ENCODE measurements at places on chromosomes 12 and 14.

- DNase-seq, result no peak
Observed at GRCh38 chr12:30754383-30754749, 385 bp downstream of the CAPRIN2 start.

GRCh38 chr14:68939893-68940613, 39.0 kb downstream of the ACTN1 start:
- DNase-seq, result peak; percentile 44

DNA sequence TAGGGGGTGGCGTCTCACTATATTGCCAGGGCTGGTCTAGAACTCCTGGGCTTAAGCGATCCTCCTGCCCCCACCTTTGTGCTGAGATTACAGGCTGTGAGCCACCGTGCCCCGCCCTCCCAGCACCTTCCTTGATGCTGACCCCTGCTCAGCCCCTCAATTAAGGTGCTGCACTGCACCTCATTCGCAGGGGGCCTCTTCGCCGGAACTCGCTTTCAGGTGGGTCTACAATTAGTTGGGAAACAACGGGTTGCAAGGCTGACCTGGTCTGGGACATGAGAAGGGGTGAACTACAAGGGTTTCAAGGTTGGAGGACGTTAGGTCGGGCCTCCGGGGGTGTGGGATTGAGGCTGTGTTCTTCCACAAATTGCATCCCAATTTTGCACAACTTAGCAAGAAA, 1.2 kb upstream of the NOP2 start:
- no peak for DNase-seq

- no peak for DNase-seq
Observed at GRCh38 chr14:49196327-49196726, 389.9 kb downstream of the RPS29 start.

DNA sequence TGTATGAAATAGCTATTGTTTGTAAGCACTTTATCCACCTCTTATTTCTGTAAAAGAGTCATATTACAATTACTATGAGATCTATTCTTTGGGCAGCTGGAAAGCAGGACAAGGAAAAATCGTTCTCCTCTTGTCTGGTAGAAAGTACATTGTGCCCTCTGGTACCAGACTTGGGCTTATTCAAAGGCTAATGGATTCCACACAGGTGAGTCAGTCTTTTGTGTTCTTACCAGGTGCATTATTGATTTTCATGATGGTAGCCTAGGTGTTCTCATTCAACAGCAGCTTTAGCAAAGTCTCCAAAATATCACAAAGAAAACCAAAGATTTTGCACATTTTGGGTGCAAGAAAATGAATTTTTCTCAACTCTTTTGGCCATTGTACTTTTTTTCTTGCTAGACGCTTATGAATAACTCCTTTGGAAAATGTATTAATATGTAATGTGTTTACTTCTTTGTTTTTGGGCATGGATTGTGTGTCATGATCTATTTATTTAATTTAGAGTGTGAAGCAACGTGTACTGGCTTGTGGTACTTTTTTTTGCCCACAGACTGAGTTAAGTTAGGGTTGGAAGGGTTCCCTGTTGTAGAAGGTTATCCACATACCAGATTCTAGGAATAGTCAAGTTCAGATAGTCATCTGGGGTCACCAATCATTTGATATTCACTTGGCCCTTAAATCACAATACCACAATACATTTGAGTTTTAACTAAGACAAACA, 26.2 kb downstream of the MNAT1 start:
- DNase-seq, result no peak

- DNase-seq, result no peak
Observed at GRCh38 chr14:55851301-55851700, 266.9 kb upstream of the PELI2 start.

Data from skin of body (tissue), 3 donors.